ENCODE measurements at places on chromosomes 11 and 22.
A peak's percentile ranks its signal among the peaks of the same experiment; 100 is the strongest.

DNA sequence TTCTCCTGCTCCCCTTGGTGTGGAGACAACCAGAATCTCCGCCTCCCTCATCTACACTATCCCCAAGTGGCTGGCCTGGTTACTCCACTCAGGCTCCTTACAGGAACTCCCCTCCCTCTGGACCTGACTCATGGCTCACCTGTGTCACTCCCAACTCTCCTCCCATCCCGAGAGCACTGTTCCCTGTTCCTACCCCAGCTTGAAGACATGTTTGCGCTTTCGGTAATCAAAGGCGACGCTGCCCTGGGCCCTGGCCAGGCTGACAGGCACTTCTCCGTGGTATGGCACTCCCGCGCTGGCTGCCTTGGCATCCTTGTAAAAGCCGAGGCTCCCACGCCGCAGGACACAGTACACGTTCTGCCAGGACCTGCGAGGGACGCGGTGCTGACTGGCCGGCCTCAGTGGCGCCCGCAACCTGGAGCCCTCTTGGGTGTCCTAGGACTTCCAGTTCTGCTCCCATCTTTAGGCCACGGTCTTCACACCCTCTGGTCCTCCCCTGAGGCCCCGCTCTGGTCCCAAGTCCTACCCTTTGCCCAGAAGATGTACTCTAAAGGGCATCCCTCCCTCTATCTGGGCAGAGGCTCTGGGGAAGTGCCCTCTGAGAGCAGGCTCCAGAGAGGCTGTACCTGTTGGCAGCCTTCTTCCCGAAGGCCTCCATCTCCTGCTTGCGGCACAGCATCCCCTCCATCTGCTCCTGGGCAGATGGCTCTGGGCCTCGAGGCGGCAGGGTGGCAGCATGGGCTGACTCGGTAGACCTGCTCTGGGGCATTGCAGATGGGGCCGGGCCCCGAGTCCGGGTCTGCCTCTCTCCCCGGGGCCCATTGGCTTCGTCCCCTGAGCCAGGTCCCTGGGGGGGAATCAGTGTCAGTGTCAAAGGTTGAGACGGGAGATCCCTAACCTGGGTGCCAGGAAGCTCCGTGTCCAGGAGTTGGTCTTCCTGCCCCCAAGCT is 9.4 kb upstream of the RBM4B start:
- no peak for DNase-seq

DNA sequence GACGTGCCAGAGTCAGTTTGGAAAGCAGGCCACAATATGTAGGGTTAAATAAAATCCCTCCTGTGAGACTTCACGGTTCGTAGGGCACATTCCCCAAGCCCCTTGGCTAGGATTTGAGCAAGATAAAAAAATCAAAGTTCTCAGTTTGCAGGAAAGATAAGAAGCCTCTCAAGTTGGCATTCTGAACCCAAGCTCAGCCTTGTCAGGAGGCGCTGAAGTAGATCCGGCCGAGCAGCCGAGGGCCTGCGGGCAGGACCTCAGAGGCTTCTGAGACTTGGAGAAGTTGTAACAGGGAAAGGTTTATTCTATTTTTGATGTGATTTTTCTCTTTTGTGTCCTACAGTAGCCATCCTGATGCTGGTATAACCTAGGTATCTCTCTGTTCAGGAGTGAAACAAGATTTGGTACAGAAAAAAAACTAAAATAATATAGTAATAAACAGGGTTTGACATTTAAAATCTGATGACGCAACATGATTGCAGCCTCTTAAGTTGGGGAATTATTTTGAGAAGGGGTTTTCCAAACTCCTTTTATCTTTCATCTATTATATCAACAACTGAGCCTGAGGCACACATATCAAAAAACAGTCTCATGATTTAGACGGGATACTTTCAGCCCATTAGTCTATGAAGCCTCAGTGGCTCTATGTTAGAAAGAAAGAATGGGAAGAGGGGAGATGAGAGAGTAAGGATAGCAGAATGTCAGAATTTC is 10.1 kb downstream of the PATE2 start:
- no peak for DNase-seq

- no peak for DNase-seq
Observed at GRCh38 chr22:46481386-46481785, 56.0 kb downstream of the CELSR1 start.

- no peak for DNase-seq
Observed at GRCh38 chr11:65625628-65626342, 10.2 kb downstream of the PCNX3 start.

- DNase-seq, result no peak
Observed at GRCh38 chr11:130865774-130866114, 50.5 kb downstream of the SNX19 start.

DNA sequence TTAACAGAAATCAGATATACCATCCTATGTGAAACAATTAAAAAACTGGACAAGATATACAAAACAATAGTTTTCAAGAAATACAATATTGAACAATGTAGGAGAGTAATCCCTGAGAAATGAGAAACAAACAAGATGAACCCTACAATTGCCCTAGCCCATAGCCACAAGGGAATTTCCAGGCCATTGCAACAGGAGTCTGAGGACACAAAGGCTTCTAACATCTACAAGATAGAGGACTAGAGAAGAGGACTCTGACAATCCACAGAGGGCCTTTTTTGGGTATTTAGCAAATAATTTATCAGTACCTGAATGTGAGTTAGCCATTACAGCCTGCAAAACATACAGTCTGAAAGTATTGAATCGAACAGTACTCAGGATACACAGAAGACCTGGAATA is 251.7 kb downstream of the GRM5 start:
- no peak for DNase-seq

GRCh38 chr11:1009991-1010390 is 26.5 kb downstream of the MUC6 start:
- DNase-seq, result no peak

DNA sequence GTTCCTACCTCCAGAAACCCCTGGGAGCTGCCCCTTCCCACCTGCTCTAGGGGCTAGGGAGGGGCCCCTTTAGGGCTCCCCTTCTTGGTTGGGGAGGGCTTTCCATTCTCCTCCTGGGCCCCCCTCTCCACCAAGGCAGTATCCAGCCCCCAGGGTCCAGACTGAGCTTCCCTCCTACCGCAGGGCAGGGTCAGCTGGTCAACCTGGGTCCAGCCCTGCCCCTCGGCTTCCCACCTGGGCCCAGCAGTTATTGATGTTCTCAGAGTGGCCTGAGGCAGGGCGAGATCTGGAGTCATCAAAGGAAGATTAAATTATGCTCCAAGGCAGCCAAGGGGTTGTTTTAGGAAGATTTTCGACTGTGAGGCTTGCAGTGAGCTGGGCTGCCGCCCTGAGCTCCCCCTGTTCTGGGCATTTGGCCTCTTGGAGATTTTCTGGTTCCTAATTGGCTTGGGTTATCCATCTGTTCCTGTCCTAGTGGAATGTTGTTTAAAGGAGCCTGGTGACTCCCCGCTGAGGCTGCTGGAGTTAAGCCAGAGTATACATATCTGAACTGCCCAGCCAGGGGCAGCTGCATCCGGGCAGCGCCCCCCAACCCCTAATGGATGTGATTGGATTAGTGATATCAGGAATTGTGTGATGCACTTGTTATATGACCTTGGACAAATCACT is 1.8 kb upstream of the SLC22A8 start:
- DNase-seq, result no peak

DNA sequence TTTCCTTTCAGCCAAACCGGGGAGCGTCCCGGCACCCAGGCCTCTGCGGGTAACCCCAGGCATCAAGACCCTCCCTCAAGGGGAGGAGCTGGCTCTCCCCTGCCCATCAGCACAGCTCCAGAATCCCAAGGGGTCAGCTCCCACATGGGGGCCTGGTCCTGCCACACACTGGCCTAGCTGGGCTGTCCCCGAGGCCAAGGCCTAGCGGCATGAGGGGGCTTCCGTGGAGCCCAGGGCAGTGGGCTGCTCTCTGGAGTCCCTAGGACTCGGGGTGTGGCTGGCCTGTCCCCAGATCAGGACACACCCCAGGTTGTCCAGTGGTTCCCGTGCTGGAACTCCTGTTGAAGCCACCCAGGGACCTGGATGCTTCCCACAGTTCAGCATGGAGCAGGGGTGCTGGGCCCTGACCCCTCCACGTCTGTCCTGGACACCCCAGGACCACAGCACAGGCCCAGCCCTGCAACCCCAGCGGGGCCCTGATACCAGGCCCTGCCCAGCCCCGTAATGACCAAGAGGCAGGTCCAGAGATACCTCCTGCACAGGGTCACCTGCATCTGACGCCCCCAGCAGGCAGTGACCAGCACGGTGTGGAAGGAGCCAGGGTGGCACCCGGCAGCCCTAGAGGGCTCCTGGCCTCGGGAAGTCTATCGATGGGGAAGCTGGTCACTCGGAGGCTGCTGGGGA is 5.5 kb downstream of the HRAS start:
- no peak for DNase-seq

- DNase-seq, result no peak
Observed at GRCh38 chr11:10762185-10762584, 11.1 kb downstream of the CTR9 start.

DNA sequence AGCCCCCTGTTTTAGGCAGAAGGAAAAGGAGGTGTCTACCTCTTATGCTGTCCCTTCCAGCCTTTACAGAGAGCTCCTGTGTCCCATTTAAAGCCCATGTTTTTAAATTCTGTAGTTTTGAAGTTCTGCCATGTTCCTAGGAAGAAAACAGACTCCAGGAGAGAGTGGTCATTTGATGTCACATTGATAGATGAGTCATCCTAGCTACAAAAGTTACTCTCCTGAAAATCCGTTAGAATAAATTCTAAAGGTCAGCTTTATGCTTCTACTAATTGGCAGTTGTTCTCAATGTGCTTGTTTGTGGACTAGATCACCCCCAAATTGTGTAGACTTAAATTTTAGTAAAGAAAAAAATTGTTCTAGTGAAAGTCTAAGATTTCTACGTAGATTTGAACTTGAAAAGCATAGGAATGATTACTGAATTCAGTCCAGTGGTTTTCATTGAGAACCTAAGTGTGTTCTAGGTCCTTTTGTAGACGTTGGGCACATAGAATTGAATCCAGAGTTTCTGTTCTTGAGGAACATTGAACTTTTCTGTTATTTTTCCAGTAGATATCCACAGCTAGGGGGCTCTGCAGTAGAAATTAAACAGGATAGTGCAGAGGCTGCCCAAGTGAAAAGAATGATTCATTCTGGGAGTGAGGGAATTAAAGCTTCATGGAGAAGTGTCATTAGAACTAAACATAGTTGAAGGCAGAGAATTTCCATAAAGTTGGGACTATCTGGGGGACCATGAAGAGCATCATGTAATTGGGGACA is 140.6 kb upstream of the RASSF10 start:
- no peak for DNase-seq

- no peak for DNase-seq
Observed at GRCh38 chr11:127059286-127059685, 58.7 kb upstream of the KIRREL3 start.

- DNase-seq, result no peak
Observed at GRCh38 chr22:32353292-32353691, 4.4 kb upstream of the RFPL3 start.

- DNase-seq, result no peak
Observed at GRCh38 chr11:12188548-12189317, 78.3 kb downstream of the MICAL2 start.

DNA sequence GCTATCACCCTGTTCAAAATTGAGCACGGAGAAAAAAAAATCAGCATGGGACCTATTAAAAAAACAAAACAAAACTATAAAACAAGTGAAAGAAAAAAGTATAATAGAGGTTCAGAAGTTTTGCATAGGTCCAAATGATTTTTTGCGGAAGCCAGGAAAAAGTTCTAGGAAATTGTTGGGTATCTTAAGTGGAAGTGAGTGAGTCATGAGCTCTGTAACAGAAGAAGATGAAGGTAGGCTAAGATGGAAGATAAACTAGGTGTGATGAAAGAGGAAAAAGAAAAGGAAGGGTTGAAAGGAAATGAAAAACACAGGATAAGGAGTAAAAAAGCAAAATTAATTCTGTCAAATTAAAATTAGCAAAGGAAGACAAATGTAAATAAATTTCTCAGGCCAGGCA is 27.8 kb downstream of the SDHD start:
- DNase-seq, result no peak

GRCh38 chr11:34263441-34264091 is 94.2 kb downstream of the ABTB2 start:
- DNase-seq, result peak; percentile 79

GRCh38 chr11:71450939-71451338 is 2.1 kb upstream of the NADSYN1 start:
- DNase-seq, result no peak

DNA sequence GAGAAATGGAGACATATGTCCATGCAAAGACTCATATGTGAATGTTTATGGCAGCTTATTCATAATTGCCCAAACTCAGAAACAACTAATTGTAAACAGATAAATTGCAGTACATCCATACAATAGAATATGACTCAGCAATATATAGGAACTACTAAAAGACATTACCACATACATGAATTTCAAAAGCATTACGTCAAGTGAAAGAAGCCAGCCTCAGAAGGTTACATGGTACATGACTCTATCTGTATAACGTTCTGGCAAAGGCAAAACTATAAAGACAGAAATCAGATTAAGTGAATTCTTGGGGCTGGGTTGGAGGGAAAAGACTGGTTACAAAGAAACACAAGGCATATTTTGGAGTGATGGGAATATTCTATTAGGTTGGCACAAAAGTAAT is 7.2 kb downstream of the KCTD21 start:
- DNase-seq, result no peak

GRCh38 chr22:28448625-28449024 is 231.0 kb downstream of the TTC28 start:
- no peak for DNase-seq

DNA sequence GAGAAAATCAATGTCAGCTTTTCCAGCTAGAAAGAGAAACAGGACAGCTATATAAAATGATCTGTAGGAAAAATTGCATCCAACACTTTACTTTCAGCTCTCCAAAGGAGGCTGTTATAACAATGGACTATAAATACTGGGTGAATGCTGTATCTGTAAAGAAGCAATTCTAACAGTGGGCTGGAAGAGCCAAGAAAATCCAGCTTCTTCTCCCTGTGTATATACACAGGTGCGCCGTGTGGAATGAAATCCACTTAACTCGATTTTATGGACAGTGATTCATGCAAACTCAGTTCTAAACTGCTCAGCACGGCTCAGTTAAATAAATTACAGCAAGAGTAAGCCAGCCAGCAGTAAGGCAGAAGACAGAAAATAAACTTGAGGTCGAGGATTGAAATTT is 32.5 kb upstream of the LMO2 start:
- no peak for DNase-seq

- no peak for DNase-seq
Observed at GRCh38 chr11:96390488-96390792, 627 bp downstream of the JRKL start.

GRCh38 chr22:31613286-31613903 is 48.6 kb downstream of the PISD start:
- DNase-seq, result no peak

GRCh38 chr11:38305682-38306081 is 1707.6 kb upstream of the RAG2 start:
- DNase-seq, result no peak

DNA sequence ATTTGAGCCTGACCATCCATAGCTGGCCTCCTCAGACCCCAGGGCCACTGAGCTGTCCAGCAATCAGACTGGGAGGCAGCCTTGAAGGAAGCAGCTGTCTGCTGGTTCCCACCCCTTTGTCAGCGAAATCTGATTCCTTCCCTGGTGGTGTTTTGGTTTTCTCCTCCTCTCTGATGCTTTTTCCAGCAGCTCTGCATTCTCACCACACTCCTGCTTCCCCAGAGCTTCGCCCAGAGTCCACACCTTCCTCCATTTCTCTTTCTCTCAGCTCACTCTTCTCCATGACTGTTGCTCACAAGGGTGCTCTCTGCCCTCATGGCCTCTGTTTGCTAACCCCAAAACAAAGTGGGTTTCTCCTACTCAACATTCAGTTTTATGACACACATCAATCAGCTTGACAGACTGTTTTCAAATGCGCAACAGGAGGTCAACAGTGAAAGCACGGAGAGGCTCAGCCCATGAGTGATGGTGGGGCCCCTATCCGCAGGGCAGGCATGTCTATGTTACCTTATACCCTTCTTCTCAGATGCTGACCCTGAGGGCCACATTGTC is 130.6 kb upstream of the MTNR1B start:
- no peak for DNase-seq

Data from Caki2 (cell line).